ENCODE measurements at places on chromosomes 16 and 17.

GRCh38 chr17:48973806-48974205 lies 5.4 kb upstream of the GIP start:
- DNase-seq, result no peak

GRCh38 chr17:72346306-72346705 lies 225.5 kb downstream of the SOX9 start:
- no peak for DNase-seq

DNA sequence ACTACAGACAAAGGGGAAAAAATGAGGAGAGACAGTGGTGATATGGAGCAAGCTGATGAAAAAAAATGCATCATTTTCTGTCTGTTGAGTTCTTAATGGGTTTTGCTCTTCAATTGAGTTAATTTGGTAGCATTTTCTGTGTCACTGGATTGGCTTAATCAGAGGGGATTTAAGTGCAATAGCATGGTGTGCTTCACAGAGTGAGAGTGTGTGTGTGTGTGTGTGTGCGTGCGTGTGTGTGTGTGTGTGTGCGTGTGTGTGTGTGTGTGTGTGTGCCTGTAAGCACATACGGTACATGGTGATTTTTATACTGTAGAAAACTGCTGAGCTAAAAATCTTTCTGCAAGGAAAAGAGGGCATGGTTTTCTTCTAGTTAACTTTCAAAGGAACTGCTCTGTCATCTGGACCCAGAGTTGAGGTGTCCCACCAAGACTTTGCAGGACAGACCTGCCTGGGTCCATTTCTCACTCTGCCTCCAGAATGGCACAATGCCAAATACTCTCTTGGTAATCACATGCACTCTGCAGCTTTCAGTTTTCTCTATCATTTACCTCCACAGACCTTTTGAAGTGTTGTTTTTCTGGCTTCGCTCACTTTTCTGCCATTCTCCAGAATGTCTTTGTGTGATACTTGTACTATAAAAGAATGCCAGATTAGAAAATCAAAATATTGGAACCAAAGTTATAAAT lies 952.6 kb upstream of the SOX9 start:
- no peak for DNase-seq

DNA sequence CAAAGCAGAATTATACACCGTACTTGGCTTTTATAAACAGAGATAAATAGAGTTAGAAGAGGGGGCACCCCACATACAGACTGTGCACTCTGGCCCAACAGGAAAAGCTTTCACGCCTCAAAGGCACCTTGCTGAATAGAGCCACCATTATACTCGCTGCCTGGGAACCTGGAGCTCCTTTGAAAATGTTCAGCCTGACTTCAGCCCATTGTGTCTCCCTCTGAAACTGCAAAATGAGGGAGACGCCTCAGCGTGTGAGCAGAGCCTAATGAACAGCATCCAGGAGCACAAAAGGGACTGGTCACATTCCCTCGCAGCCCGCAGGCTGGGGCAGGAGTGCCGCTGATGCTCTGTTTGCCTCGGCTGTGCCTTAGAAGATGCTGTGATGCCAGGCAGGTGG lies 46.3 kb downstream of the ABCC12 start:
- DNase-seq, result no peak

DNA sequence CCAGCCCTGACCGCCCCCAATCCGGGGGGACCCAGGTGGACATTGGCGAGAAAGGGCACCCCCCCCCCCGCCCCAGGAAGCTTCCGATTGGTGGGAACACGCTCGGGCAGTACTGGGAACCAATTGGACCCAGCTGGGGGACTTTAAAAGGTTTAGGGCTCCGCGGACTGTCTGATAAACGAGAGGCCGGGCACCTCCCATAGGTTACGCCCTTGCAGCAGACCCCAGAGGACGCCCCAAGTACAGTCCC lies 245 bp downstream of the TMEM256 start:
- no peak for DNase-seq

GRCh38 chr17:42704490-42704836 lies 22.1 kb downstream of the CNTNAP1 start:
- DNase-seq, result no peak

DNA sequence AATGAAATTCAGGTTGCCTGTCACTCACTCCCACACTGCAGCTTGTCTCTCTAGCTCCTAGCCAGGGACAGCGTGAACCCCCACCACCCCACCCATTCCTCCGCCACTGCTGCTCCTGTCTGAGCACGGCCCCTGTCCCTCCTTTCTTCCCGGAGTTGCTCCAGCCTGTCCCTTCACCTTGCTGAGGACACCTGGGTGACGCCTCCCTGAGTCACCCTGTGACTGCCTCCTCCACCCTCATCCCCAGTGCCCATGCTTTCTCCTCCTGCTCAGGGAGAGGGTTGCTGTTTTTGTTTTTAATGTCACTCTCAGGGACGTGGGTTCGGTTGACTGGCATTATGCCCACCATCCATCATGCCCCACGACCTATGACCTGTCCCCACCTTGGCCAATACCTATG lies 25.8 kb upstream of the NAT9 start:
- no peak for DNase-seq

DNA sequence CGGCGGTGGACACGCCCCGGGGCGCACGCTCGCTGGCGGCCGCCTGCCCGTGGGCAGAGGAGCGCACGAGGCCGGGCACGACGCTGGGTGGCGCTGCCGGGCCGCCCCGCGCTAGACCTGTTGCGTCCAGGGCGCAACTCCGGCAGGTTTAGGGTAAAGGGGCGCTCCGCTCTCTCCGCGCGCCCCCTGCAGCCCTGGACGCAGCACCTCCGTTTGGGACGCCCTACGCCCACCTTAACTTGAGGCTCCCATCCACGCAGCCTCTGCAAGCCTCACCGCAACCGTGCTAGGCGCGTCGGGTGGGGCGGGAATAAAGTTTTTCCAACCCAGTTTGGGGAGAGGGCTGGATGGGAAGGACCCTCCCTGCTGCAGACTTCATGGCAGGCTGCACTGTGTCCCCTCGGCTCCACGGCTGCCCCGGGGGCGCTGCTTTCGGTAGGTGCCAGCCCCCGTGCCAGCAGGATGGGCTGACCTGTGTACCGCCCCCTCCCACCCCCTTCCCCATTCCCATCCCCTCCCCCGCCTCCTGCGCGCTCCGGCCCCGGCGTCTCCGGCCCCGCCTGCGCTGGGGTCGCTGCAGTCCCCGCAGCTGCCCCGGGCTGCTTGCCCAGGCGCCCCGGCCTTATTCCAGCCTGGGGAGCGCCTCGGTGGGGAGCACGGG lies at the start of gene SYT17:
TSS of gene SYT17 (plus strand) at position 531 of the 661 bp plus-strand sequence. CDS start 407 bp downstream, outside the sequence.
- DNase-seq, result no peak

- DNase-seq, result no peak
Measured at GRCh38 chr16:21946889-21947635, 6.1 kb upstream of the UQCRC2 start.

GRCh38 chr17:54814371-54814770 lies 86.3 kb upstream of the TOM1L1 start:
- DNase-seq, result no peak

GRCh38 chr16:84829168-84829965 lies 9.6 kb downstream of the CRISPLD2 start:
- no peak for DNase-seq

GRCh38 chr17:76398523-76399174 lies 14.2 kb downstream of the SPHK1 start:
- DNase-seq, result no peak

- DNase-seq, result no peak
Measured at GRCh38 chr17:16929035-16929680, 42.8 kb downstream of the TNFRSF13B start.

GRCh38 chr16:67718668-67719047 lies 458 bp downstream of the GFOD2 start:
- DNase-seq, result no peak

DNA sequence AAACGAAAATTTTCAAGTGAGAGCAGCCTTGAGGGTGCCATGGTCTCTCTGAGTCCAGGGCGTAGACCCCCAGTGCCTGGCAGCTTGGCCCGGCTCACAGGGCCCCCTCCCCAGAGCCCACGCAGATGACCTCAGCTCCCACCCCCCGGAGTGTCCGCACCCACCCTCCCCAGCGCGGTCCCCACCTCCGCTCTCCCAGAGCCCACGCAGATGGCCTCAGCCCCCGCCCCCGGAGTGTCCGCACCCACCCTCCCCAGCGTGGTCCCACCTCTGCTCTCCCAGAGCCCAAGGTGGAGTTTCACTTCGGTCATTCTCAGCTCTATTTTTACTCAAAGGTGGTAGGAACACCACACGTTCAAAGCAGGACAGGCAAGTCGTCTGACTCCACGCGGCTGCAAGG lies 13.9 kb downstream of the ABR start:
- DNase-seq, result no peak

DNA sequence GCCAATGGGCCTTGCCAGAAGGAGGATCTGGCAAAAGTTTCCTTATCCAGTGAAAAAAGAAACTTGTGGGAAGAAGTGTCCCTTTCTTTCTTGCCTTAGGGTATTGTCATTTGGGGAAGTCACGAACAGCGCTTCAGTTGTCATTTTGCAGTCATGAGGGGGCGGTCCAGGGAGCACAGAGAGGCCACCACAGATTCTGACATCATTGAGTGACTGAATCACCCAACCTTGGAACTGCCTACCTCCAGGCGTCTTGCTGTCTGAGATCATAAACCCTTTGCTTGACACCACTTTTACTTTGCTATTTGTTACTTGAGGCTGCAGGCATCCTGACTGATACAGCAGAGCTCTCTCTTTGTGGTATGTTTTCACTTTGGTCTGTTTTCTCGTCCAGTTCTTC lies 3.1 kb upstream of the WSCD1 start:
- no peak for DNase-seq

DNA sequence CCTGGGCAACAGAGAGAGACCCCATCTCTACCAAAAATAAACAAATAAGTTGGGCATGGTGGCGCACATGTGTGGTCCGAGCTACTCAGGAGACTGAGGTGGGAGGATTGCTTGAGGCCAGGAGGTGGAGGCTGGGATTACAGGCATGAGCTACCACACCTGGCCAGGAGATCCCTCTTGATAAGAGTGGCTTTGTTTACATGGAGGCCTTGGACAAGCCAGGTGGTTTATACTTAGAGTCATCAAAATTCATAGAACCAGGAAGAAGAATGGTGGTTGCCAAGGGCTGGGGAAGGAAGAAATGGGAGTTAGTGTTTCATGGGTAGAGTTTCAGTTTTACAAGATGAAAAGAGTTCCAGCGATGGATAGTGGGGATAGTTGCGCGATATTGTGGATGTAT lies 8.8 kb upstream of the ZFP1 start:
- no peak for DNase-seq

DNA sequence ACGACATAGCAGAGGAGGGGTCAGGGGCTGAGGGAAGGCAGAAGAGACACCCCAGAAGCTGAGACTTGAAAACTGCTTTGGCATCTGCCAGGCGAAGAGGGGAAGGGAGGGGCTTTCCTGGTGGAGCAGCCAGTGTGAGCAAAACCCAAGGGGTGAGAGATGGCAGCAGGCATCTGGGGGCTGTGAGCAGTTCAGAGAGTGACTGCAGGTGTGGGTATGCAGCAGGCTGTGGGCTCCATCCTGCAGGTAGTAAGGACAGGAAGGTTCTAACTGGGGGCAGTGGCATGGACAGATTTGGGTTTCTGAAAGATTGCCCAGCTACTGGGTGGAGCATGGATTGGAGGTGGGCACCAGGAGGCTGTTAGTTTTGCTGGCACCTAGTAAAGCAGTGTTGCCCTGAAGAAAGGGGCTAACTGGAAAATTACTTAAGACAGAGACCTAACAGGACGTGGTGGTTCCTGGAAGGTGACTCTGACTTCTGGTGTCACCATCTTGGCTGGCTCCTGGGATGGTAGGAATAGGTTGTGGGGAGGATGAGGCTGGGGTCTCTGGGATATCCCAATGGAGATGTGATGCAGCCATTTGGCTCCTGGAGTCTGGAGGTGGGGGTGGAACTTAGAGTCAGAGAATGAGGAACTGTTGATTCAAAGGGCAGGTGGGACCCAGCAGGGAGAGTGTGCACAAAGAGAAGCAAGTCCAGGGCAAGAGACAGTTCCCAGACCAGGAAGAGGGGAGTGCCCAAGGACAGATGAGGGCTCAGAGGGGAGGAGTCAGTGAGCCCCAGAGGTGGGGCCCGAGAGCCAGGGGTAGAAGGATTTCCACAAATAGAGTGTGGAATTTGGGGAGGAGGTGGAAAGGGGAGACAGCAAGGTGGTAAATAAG lies 11.2 kb downstream of the BCL7C start:
- no peak for DNase-seq

GRCh38 chr17:39626171-39627046 lies at the start of gene PPP1R1B:
TSS of gene PPP1R1B (plus strand) at chr17:39626952. CDS start at chr17:39627393, 441 bp downstream.
- DNase-seq, result no peak

GRCh38 chr16:30934827-30935557 lies 11.6 kb downstream of the FBXL19 start:
- DNase-seq, result no peak

DNA sequence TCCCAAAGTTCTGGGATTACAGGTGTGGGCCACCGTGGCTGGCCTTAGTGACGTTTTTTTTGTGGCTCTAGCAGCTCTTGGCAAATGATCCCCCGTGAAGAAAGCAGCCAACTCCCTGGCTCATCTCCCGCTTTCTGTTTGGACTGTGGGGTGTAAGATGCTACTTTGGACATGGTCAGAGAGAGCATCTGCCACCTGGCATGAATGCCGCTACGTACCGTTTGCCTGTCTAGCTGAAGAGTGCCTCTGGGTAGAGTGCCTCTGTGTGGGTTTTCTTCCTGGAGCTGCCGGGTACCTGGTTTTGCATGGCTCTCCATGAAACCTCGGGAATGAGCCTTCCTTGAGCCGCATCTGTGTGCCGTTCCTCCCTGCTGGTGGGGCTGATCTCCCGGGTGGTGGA lies 34.3 kb downstream of the NDEL1 start:
- no peak for DNase-seq

DNA sequence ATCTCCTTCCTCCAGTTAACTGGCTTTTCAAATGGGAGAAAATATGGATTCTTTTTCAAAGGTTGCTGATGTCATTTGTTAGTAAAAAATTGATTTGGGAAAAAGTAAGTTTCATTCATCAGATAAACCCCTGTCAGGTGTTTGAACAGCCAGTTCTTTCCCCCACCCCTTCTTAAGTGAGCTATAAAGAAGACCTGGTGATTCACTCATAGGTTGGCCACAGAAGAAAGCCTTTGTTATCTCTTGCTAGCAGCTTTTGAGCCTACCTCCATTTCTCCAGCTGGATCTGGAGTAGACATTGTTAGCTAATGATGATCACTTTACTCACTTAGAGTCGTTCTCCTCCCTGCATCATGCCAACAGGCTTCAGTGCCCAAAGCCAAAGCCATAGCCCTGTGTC lies 63.0 kb downstream of the NLK start:
- DNase-seq, result no peak

DNA sequence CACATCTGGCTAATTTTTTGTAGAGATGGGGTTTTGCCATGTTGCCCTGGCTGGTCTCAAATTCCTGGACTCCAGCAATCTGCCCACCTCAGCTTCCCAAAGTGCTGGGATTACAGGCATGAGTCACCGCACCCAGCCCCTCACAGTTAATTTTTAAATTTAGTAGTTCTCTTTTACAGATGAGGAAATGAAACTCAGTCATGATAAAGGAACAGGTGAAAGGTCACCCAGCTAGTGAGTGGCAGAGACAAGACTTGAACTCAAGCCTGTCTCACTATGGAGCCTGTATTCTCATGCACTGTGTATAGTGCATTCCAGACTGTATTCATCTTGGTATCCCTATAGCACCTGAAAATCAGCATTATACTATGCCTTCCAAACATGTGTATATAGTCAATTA lies 77.1 kb upstream of the WSB1 start:
- DNase-seq, result no peak
